ENCODE measurements at places on chromosomes 16 and 17.
A peak's percentile ranks its signal among the peaks of the same experiment; 100 is the strongest.

DNA sequence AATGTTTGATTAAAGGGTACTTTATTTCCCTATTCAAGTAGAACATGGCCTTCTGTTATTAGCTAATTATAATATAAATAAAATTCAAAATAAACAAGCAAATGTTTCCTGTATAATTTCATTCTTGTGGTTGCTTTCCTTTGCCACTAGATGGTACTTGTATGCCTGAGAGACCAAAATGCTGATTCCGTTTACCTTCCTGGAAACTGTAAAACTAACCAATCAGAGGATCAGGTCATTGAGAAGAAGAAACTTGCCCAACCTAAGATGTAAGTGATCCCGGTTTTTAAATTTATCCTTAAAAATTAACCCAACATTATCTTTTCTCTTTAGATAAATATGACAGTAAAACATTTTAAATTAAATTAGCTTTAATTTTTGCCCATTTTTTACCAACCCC lies 8.1 kb upstream of the ABCA5 start:
- DNase-seq = no peak

DNA sequence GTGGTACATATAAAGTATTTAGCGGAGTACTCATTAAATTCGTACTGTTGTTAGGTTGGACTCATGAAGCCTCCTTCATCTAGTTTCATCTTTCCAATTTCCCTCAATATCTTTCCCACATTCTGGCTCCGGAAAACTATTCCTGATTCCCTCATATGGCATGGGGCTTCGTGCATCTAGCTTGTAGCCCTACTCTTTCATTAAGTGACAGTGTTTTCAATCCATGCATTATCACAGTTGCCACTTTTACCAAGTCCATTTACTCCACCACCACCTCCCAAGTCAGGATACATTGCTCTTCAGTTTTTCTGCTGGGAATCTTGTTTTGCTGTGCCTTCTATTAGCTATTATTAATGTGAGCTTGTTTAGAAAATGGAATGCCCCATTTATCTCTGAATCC lies 1032.1 kb upstream of the RBFOX1 start:
- no peak for DNase-seq

DNA sequence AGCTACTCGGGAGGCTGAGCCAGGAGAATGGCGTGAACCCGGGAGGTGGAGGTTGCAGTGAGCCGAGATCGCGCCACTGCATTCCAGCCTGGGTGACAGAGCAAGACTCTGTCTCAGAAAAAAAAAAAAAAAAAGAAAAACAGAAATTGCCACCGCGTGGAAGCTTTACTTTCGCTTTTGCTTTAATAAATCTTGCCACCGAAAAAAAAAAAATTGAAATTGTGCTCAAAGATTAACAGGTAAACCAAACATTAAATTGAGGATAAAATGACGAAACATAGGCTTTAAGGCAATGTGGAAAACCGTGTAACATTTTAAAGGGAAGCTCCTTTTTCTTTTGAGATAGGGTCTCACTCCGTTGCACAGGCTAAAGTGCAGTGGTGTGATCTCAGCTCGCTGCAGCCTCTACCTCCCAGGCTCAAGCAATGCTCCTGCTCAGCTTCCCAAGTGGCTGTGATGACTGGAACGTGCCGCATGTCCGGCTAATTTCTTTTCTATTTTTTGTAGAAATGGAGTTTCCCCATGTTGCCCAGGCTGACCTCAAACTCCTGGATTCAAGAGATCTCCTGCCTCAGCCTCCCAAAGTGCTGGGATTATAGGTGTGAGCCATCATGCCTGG lies 40.1 kb downstream of the ZNF276 start:
- no peak for DNase-seq

DNA sequence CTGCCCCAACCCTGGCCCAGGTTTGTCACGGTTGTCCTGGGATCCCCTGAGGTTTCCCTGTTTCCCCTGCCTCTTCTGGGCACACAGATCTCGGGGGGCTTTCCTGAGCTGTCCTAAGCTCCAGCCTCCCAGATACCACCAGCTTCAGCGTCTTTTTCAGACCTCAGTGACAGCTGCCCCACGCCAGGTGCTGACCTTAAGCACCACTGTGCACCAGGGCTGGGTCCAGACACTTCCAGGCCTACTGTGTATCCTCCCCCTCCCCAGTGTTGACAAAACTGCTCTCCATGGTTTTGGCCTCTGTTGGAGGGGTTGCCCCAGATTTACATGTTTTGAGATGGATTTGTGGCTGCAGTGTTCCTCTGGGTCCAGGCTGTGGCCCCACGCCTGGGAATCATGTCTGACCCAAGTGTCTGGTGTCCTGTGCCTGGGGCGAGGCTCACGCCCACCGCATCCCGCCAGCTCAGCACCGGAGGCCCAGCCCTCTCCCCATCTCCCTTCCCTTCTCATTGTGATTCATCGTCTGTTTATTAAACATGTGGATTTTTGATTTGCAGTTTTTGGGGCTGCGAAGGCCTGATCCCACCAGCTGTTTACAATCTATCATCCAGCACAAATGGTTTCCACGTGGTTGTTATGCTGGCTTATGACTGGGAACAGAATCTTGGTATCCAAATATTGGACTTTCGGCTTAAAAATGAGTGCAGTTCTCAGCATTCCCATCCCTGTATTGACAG lies 82.1 kb downstream of the METRNL start:
- no peak for DNase-seq

DNA sequence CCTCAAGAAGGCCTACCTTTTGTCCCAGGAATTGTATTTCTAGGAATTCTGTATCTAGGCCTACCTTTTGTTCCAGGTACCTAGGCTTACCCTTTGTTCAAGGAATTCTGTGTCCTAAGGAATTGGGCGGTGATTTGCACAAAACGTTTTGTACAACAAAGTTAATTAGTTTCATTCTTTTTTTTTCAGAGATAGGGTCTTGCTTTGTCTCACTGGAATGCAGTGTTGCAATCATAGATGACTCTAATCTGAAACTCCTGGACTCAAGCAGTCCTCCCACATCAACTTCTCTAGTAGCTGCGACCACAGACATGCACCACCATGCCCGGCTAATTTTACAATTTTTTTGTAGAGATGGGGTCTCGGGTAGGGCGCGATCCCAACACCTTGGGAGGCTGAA lies 7.0 kb downstream of the CDR2L start:
- no peak for DNase-seq

- DNase-seq = no peak
Observed at GRCh38 chr17:47830396-47831002, 842 bp downstream of the MRPL10 start.

DNA sequence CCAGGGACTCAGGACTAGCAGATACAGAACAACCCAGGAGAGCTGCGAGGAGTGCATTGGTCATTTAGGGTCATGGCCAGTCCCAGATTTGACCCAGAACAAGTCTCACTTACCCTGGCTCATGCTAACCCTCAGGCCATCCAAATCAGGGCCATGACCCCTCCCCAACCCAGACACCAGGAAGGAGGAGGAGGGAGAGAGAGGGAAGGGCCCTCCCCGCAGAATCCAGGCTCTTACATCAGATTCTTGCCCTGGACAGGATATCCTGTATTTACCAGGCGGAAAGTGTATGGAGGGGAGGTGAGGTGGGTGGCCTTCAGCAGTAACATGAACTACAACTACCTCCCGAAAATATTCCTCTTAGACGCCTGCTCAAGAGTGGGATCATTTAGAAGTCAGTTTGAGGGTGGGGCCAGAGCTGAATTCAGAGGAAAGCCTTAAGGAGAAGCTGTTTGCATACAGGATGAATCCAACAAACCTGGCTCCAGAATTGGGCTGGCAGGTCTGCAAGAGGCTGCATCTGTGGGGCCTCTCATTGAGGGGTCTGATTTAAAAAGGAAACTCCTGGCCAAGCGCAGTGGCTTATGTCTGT lies 2.1 kb downstream of the VAT1 start:
- no peak for DNase-seq

DNA sequence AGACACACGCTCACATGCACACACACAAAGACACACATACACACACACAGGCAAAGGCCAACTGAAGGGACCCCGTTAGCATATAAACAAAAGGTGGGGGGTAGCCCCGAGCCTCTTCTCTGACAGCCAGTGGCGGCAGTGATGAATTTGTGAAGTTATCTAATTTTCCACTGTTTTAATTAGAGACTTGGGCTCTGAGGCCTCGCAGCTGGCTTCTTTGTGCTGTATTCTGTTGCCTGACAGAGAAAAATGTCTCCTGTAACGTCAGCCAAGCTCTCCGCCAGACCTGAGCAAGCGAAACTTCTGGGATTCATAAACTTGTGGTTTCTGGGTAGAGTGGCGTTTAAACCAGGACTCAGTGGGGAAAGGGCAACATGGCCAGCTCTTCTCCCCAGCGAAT lies 113.9 kb upstream of the FOXF1 start:
- no peak for DNase-seq

DNA sequence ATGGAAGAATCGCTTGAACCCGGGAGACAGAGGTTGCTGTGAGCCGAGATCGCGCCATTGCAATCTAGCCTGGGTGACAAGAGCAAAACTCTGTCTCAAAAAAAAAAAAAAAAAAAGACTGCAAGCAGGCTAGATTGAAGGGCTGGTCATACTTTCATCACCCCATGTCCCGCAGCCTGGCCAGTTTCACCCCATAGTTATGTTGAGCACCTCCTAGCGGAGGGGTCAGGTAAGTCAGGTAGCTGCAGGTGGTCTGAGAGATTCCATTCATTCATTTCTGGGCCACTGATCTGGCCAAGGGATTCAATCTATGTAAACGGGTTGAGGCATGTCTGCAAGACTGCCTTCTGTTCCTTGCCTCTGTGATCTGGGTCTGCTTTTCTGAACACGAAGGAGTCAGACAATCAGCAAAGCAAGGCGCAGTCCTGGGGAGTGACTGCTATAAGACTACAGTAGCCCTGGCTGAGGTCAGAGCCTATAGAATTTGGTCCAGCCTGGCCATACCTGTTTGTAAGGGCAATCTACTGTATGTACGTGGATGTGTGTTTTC lies 23.6 kb upstream of the BPTF start:
- DNase-seq = no peak

DNA sequence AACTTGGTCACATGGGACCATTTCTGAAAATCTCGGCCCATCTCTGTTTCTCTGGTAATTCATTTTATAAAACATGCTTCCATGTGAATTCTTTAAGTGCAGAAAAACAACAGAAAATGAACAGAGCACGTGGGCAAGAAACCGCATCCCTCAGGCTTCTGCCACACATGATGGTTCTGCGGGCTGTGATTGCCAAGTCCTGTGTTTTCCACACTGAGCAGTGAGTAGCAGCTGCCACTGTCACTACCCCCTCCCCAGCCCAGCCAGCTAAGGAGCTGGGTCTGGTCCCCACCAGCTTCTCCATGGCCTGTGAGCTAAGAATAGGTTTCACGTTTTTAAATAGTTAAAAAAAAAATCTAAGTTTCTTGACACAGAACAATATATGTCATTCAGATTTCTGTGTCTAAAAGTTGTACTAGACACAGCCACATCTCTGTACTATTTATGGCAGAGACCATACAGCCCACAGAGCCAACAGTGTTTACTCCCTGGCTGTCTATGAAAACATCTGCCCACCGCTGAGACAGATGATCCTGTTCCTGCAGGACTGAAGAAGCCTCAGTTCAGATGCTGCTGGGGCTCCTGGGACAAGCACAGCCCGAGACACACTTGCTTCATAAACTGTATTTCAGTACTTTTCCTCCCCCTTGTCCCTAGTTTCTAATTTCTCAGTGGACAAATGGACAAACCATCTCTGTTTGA lies 41.5 kb downstream of the USP22 start:
- no peak for DNase-seq

DNA sequence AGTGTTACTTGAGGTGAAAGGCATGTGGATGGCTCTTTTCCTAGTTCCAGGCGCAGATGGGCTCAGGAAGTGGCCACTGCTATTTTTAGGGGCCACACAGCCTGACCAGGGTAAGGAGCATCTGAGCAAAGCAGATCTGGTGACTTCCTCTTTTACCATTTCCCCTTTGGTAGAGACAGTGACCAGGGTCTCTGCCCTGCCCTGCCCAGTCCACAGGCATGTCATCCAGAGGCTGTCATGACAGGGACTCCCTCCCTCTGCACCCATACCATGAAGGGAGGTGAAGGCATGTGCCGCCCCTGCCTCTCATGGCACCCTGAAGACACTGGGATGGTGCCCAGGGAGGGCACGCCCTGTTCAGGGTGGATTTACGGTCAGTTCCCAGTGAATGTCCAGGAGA lies 2.2 kb downstream of the PLA2G15 start:
- no peak for DNase-seq

DNA sequence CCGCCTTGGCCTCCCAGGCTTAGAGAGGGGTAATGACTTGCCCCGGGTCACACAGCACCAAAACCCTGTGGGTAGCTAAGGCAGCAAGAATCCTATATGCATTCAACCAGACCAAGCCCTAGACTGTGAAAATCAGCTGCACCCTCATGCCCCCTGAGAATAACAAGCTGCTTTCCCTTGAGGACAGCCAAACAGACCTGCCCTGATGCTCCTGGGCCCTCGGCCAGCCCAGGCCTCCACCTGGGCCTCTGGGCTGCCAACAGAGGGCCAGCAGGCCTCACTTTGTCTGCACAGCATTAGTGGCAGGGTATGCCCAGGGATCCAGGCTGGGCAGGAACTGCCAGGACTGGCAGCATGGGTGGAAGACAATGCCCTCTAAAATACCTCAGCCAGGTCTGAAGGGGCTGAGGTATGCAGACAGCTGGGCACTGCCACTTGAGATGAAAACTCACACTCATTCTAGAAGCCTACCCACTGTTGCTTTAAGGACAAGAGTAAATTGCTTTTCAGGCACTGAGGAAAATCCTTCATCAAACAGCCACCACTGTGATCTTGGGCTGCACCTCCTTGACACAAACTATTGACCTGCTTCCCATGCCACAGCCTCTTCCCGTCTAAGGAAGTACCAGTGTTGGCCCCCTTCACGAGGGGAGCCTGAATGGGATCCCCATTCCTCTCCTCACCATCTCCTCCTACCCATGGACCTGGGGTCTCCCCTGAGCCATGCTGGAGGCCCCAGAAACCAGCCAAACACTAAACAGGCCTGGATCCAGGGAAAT lies 8.8 kb downstream of the ST3GAL2 start:
- no peak for DNase-seq

- DNase-seq = no peak
Observed at GRCh38 chr17:63774141-63774968, at the start of gene DDX42. DDX42 (plus strand) TSS chr17:63774170; CDS start chr17:63787050, 12,880 bp downstream.

DNA sequence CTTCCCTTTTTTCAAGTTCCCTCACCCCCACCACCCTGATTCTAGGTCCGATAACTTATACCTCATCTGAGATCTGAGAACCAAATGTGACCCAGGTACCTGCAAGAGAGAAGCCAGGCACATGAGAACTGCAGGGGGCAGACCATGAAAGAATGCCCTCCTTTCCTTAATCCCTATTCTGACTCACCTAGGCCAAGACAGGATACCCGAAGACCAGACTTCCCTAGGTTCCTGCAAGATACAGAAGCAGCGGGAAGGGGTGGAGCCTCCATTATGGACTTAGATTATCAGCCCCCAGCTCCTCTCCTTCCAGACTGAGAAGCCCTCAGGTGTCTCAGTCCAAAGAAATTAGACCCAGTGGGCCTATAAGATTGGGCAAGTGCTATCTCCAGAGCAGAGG lies 2.1 kb downstream of the KCNAB3 start:
- no peak for DNase-seq

- peak; percentile 59 for DNase-seq
Observed at GRCh38 chr16:68590201-68590994, 51.3 kb downstream of the ZFP90 start.

Data from CD8-positive, alpha-beta memory T cell (primary cell).